ENCODE measurements at places on chromosomes 4 and X.

DNA sequence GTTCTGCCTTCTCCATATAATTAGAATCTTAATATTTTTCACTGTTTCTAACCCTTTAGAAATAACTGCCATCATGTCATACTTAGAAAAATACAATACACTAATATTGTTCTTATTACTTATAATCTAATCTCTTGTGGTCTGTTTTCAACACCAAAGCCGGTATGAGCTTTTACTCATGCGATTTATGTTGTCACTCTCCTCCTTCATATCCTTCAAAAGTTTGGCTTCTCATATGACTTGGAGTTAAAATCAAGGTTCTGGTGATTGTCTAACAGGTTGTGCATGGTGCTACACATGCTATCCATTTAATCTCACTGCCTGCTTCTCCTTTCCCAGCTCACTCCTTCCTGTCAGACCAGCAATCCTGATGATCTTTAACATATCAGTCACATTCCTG lies 1392.9 kb downstream of the ARAP2 start:
- no peaks in the 10 kb centered on the region for H3K27me3 ChIP-seq
- no peak for DNase-seq
- no peaks in the 10 kb centered on the region for H3K36me3 ChIP-seq
- no peak overlapping the region for H3K27ac ChIP-seq

DNA sequence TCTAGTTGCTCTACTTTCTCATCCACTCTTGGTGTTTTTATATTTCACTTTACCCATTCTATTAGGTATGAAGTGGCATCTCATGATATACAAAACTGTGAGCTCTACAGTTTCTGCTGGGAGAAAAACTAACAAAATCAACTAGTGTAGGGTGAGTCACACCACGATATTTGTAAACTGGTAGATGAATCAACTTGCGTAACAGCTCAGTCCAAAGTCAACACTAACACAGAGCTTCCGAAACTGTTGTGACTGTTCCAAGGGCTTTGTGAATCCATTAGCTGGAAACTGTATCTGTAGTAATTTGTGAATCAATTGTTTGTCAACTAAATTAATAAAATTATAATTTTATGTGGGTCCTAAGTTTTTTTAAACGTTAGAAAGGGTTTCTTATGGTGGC lies 119.8 kb upstream of the TSPAN5 start:
- H3K4me3 ChIP-seq: no peak overlapping the region
- H3K4me1 ChIP-seq: no peaks in the 10 kb centered on the region
- no peaks in the 10 kb centered on the region for H3K36me3 ChIP-seq
- H3K27ac ChIP-seq: no peak overlapping the region
- H3K27me3 ChIP-seq: peaks cover 1% of the 10 kb centered on the region
- DNase-seq: no peak

GRCh38 chr4:107630185-107630705 lies 89.8 kb downstream of the PAPSS1 start:
- no peaks in the 10 kb centered on the region for H3K27me3 ChIP-seq
- no peaks in the 10 kb centered on the region for H3K4me1 ChIP-seq
- H3K27ac ChIP-seq: no peak overlapping the region
- no peak overlapping the region for H3K4me3 ChIP-seq
- no peak for DNase-seq
- peaks cover 25% of the 10 kb centered on the region for H3K36me3 ChIP-seq

DNA sequence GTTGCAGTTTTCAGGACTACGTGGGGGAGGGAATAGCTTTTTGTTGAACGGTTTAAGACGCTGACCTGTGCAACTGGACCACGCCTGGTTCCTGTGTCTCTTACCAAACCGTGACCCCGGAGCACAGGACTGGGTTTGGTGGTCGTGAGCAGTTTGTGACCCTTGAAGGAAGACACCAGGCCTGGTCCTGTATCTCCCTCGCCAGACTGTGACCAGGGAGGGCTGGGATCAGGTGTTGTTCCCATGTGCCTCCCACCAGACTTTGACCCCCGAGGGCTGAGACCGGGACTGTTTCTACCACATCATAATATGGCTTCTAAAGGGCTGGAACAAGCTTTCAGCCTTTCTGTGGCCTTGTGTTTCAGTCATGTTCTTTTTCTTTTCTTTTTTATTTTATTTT lies 683 bp downstream of the EBP start:
- peaks cover 19% of the 10 kb centered on the region for H3K36me3 ChIP-seq
- no peak for DNase-seq
- H3K4me1 ChIP-seq: peaks cover 29% of the 10 kb centered on the region
- peak overlapping the region; percentile 90 for H3K27ac ChIP-seq

DNA sequence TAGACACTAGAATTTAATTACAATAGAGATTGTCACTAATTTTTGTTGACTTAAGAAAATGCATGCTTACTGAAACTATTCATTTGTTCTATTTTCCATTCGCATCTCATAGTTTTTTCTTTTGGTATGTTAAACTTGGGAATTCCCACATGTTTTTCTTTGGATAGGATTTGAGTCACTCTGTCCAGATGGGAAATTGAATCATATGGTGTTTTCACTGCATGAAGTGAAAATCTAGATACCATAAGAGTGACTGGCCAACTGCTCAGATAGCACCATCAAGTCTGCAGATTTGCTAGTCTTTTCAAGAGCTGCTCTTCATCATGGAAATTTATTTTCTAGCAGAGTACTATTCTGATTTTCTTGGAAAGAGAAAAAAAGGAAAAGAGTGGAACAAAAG lies 172.6 kb downstream of the FAM47B start:
- H3K36me3 ChIP-seq: no peaks in the 10 kb centered on the region
- no peaks in the 10 kb centered on the region for H3K27me3 ChIP-seq
- H3K4me3 ChIP-seq: no peak overlapping the region

GRCh38 chr4:82458729-82459128 lies 28.3 kb downstream of the ENOPH1 start:
- no peaks in the 10 kb centered on the region for H3K27me3 ChIP-seq
- no peak for DNase-seq
- peaks cover 9% of the 10 kb centered on the region for H3K4me1 ChIP-seq
- peak overlapping the region; percentile 81 for H3K27ac ChIP-seq

Measured in activated CD8-positive, alpha-beta T cell treated with anti-CD3 and anti-CD28 coated beads for 36 hours (primary cell).